HFFc6 (cell line): ENCODE measurements at places on chromosomes 3 and 15.
A peak's percentile ranks its signal among the peaks of the same experiment; 100 is the strongest.

DNA sequence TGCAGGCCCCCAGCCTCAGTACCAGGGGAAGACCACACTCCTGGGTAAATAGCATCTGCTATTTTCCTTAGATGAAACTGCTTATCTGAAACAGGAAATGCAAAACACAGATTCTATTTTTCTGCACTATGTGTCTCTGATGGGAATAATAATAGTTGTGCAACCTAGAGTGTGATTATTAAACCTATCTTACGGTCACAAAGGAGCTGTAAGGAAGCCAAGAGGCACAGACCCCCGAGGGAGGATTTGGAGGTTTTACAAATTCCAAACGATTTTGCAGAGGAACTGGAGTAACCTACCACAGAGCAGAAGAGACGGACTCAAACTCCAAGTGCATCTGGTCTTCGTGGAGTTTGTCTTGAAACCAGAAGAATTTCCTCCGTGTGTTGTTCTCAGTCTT, 14.1 kb upstream of the APOD start:
- H3K27ac ChIP-seq: no peak overlapping the region
- H3K36me3 ChIP-seq: no peaks in the 10 kb centered on the region
- no peak overlapping the region for H3K4me3 ChIP-seq
- DNase-seq: no peak

DNA sequence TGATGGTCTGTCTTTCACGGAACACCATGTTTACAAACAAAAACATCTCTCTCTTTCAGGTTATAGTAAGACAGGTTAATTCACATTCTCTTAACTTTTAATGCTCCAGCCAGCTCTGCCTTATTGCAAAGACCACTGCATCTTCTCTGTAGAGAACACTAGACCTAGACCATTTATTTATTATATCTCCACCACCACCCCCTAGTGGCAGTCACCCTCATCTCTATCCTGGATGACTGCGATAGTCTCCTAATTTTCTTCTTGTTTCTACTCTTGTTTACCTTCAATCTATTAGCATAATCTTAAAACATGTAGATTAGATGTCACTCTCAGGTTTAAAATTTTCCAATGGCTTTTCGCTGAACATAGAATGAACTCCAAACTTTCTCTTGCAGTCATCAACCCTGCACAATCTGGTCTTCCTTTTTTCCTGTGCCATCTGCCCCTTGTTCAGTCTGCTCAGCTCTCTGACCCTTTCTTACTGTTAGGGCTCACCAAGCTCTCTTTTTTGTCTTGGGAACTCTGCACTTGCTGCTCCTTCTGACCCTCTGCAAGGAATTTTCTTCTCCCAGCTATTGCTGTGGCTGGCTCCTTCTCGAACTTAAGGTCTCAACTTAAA, 155.6 kb downstream of the SQOR start:
- no peaks in the 10 kb centered on the region; the same call in none of the 2 replicates for H3K27me3 ChIP-seq
- no peak for DNase-seq
- H3K36me3 ChIP-seq: no peaks in the 10 kb centered on the region
- H3K27ac ChIP-seq: no peak overlapping the region
- peaks cover 7% of the 10 kb centered on the region; the same call in 1 of the 2 replicates for H3K4me1 ChIP-seq

DNA sequence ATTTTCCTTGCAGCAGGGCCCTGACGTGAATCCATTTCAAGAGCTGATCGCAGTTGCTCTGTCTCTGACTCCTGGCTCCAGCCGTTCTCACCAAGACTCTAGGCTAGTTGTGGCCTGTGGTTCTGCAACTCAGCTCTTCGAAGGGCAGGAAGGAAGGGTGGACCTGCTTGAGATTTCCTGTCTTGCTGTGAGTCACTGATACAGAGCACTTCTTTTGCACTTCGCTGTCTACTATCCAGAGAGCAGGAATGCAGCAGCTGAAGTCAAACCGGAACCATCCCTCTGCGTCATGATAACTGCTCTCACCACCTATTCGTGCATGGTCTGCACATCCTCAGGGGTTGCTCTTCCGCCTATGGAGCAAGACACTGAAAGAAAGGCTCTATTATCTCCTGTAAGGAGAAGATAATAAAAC, 59.7 kb downstream of the RAP2B start:
- H3K27me3 ChIP-seq: peaks cover 6% of the 10 kb centered on the region
- peak overlapping the region; percentile 83 for H3K4me3 ChIP-seq
- no peaks in the 10 kb centered on the region for H3K36me3 ChIP-seq

- no peak for DNase-seq
- no peak overlapping the region for H3K4me3 ChIP-seq
- H3K27ac ChIP-seq: no peak overlapping the region
- H3K36me3 ChIP-seq: no peaks in the 10 kb centered on the region
- peaks cover 16% of the 10 kb centered on the region; the same call in 1 of the 2 replicates for H3K27me3 ChIP-seq
These were observed 55.7 kb downstream of the SYNPR start for GRCh38 chr3:63333815-63334214.

DNA sequence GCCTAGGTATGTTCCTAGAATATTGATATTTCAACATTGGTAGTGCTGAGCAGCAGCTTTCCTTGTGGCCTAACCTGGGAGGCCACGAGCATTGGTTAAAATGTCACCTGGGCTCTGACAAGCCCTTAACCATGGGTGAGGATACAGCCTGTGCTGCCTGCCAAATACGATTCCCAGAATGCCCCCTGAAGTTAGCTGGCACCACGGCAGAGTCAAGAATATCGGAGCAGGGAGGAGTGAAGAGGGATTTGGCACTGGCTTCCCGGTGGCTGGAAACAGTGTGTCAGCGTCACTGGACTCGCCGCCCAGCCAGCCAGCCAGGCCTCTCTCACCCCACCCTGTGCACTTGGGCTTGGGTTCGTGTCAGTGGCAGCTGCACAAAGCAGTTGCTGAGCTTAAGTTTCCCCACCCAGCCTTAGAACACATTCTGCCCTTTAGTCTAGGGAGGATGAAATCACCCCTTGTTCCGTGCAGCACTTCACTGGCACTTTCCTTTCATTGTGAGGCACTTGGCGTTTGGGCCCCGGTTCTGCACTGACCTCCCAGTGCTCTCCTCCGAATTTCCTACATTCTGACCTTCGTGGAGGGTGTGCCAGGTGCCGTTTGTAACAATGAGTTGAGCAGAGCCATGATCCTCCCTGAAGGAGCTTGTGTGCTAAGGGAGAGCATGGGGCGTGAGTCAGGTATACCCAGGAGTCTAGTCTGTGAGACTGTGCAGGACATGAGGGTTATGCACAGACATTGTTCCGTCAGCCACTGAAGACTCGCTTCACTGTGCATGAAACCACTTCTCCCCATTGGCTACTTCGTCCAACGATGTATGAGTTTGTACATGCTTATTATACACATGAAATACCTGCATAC, 152.8 kb upstream of the BHLHE40 start:
- no peak for DNase-seq
- H3K27ac ChIP-seq: no peak overlapping the region
- peaks cover 42% of the 10 kb centered on the region for H3K4me1 ChIP-seq
- H3K36me3 ChIP-seq: peaks cover 9% of the 10 kb centered on the region; the same call in 1 of the 2 replicates
- no peaks in the 10 kb centered on the region; the same call in 1 of the 2 replicates for H3K27me3 ChIP-seq

DNA sequence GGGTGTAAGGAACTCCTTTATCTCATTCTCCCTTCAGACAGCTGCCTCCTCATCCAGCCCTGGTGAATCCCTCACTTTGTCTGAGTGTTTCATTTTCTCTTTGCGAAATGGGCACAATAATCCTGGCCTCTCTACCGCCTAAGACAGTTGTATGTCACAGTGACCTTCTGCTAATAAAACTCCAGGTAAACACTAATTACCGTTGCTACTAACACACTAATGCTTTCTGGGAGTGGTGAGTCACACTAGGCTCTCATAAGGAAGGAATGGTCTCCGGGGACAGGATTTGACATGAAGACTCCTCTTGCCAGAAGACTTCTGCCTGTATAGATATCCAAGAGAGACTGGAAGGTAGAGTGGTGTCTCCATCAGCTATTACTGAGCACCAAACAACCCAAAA, 71.7 kb upstream of the SNRK start:
- peak overlapping the region; percentile 11; the same call in 1 of the 2 replicates for H3K27ac ChIP-seq
- peaks cover 36% of the 10 kb centered on the region for H3K4me1 ChIP-seq
- peak overlapping the region; percentile 11; the same call in 1 of the 2 replicates for H3K4me3 ChIP-seq
- no peaks in the 10 kb centered on the region for H3K36me3 ChIP-seq
- peaks cover 16% of the 10 kb centered on the region for H3K27me3 ChIP-seq
- peak; percentile 50 for DNase-seq

DNA sequence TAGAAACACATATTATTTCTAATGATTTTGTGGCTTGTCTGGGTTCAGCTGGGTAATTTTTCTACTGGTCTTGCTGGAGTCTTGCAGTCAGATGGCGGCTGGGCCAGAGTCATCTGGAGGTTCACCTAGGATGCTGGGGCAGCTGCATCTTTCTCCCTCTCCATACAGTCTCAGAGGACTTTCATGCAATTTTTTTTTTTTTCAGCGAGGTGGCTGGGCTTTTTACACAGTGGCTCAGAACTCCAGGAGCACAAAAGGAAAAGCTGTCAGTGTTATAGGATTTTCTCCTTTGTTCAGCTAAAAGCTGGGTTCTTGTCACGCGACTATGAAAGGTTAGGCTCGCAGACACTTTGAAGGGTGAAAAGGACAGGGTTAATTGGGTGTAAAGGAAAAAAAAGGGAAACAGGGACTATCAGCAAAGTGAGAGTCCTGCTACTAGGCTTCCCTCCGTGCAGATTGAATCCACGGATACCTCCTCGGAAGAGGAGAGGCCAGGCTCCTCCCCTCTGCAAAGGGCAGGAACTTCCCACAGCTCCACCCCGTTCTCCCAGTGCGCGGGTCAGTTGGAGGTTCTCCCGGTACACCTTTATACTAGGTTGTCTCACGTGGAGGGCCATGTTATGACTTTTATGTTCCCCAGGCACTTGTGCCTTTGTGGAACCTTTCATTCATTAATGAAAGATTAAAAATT, 44.3 kb downstream of the ADGRG7 start:
- H3K4me1 ChIP-seq: peaks cover 15% of the 10 kb centered on the region
- no peak overlapping the region for H3K27ac ChIP-seq
- no peak for DNase-seq
- H3K27me3 ChIP-seq: peaks cover 10% of the 10 kb centered on the region

DNA sequence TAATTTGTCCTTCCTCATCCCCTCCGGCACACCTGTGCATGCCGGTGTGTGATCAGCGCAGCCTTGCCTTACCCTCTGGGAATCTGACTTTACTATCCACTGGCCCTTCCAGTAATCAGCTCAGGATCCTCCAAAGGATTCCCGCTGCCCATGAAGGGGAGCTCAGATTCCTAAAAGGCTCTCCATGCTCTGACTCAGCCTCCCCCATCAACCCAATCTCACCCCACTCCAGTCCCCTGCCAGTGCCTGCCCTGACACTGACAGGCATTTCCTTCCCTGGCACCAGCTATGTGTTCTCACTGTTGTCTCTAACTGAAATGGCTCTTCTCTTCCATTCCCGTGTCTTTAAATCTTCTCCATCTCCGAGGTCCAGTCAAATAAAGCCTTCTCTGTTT, 7.3 kb upstream of the BCL2A1 start:
- H3K27ac ChIP-seq: peak overlapping the region; percentile 68
- DNase-seq: no peak
- peaks cover 27% of the 10 kb centered on the region for H3K4me1 ChIP-seq
- no peak overlapping the region for H3K4me3 ChIP-seq

- no peak within 1 kb of the TSS for H3K27ac ChIP-seq
- no peak for DNase-seq
- no peak within 1 kb of the TSS for H3K4me3 ChIP-seq
- peaks cover 26% of the 10 kb centered on the region for H3K27me3 ChIP-seq
These were observed at the start of gene HTR3D for GRCh38 chr3:184031187-184031792. HTR3D (plus strand) TSS chr3:184031742; CDS start chr3:184031742, 0 bp downstream.

GRCh38 chr15:98785807-98786621, 137.7 kb downstream of the IGF1R start:
- H3K36me3 ChIP-seq: no peaks in the 10 kb centered on the region
- DNase-seq: no peak
- H3K4me1 ChIP-seq: peaks cover 73% of the 10 kb centered on the region
- H3K4me3 ChIP-seq: no peak overlapping the region
- peaks cover 6% of the 10 kb centered on the region for H3K27me3 ChIP-seq

DNA sequence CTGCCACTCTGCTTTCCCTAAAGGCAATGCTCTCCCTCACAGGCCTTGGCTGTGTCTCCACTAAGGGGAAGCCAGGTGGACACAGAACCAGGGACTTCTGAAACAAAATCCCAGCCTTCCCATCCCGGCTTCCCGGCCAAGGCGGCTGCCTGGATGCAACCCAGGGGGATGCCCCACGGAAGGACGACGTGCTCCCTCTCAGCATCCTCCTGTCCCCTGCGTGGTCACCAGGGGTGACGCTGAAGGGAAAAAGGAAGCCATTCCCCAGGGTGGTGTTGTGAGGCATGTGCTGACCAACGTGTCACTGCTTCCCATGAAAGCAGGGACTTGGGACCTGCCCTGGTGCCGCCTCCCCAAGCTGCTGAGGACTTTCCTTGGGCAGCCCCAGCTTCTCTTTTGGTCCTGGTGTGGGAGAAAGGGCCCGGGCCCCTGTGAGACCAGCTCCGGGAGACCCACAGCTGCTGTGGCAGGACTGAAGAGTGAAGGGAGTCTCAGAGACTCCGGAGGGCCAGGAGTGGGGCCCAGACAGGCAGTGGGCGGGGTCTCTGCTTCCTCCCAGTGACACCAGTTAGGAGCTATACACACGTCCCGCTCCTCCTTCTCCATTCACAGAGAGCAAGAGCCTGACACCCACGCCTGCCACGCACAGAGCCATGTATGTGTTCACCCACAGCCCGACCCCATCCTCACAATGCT, 139.2 kb downstream of the NUP210 start:
- peaks cover 4% of the 10 kb centered on the region; the same call in 1 of the 2 replicates for H3K4me1 ChIP-seq
- H3K27ac ChIP-seq: no peak overlapping the region
- peaks cover 35% of the 10 kb centered on the region for H3K27me3 ChIP-seq
- peaks cover 14% of the 10 kb centered on the region for H3K36me3 ChIP-seq

DNA sequence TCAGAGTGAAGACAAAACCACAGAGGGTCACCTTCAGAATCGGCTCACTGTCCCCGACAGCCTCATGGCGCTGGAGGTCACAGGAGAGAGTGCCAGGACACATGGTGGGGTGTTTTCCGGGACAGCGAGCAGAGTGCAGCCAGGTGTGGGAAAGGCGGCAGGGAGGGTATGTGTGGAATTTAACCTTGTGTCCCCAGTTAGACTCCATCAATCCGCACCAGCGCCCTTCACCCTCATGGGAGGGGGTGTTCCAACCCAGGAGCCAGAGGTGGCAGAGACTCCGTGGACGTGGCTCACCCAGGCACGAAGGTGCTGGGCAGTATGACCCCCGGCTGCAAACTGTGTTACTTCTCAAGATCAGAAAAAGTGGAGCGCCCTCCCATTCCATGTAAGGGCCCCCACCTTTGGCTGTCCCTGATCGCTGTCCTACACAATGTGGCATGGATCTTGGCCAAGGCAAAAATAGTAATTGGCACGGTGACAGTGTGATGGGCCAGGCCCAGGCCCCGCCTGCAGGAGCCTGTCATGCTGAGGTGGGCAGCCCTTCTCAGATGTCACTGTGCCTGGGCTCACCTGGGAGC, 190.3 kb downstream of the XXYLT1 start:
- no peaks in the 10 kb centered on the region for H3K36me3 ChIP-seq
- no peak for DNase-seq
- H3K27me3 ChIP-seq: peaks cover 3% of the 10 kb centered on the region; the same call in 1 of the 2 replicates
- H3K27ac ChIP-seq: no peak overlapping the region
- H3K4me3 ChIP-seq: no peak overlapping the region
- H3K4me1 ChIP-seq: peaks cover 8% of the 10 kb centered on the region; the same call in 1 of the 2 replicates
